Left ventricle myocardium inferior (tissue), 1 donor: ENCODE measurements at places on chromosomes 16 and 17.

DNA sequence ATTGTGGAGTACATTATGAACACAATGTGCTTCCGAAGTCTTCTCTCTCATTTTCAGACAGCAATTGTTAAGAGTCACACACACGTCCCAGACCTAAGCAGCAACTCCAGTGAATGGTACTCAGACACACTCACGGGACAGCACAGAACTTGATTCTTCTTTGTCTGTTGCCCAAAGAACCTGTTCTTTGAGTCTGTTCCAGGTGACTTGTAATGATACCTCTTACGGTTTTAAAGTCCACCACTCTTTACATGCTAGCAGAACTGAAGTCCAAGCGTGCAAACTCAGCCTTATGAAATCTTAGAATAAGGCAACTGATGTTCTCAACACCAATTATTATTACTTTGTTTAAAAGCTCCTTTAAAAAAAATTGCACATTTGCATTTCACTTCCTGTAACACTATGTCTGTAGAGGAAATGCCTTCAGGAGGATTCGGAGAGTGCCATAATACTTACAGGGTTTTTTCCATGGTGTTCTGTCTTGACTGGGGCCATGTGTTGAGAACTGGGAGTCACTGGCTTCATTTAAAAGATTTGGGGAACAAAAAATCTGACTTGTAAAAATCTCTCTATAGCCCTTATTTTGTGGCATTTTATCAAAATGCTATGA is 48.1 kb downstream of the MARF1 start:
- no peak for DNase-seq

- no peak for DNase-seq
These were observed 18.0 kb upstream of the KCNJ18 start for GRCh38 chr17:21674242-21674731.

DNA sequence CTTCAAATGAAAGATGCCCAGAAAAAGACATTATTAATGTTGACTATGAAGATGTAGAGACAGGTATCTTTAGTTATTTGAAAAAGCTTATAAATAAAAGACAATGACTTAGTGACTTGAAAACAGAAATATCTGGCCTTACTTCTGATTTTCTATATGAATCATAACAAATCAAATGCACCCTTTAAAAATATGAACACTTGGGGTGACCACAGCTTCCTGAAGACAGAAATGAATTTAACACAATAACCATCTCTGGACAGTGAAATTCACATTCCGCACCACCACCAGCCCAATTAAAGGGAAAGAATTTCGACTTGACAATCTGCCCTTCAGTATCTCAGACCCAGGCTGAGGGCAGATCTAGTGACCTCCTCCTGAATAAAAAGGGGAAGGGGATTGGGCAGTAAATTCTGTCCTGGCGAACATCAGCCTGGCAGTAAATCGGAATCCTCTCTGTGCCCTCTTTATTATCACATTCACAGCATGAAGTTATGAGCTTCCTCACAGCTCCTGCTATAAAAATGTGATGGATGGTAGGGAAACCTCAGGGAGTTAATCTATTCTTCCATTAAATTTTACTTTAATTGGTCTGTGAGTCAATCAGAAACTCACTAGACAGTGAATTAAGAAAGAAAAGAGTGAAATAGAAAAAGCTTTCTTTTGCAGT is 131.5 kb downstream of the SNX11 start:
- no peak for DNase-seq

DNA sequence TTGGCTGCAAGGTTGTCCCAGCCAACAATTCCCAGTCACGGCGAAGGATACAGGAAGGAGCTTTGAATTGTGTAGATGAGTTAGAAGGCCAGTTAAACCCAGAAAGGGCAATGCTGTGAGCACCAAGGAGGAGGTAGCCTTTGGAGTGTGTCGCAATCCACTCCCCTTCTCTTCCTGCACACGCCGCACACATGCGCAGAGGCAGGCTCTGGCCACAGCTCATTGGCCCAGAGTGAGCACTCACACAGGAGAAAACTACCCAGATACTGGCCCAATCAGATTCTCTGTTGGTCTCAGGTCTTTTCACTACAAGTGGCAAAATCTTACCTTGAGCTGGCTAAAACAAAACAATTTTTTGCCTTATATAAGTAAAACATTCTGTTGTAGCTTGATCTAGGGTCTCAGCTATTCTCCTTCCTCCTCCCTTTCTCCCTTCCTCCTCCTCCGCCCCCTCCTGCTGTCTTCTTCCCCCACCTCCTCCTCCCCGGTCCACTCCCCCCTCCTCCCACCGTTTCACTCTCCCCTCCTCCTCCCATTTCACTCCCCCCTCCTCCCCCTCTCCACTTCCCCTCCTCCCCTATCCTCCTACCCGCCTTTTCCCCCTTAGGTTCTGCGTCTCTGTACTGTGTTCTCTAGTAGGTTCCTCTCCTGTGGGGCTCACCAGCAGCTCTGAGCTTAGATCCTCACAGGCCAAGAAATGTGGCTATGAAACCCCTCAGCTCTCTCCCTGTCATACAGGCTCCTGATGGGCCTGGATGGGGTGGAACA is 344.9 kb downstream of the CPPED1 start:
- peak; percentile 25 for DNase-seq

GRCh38 chr17:34763728-34764665 is 184.6 kb downstream of the TMEM132E start:
- no peak for DNase-seq

DNA sequence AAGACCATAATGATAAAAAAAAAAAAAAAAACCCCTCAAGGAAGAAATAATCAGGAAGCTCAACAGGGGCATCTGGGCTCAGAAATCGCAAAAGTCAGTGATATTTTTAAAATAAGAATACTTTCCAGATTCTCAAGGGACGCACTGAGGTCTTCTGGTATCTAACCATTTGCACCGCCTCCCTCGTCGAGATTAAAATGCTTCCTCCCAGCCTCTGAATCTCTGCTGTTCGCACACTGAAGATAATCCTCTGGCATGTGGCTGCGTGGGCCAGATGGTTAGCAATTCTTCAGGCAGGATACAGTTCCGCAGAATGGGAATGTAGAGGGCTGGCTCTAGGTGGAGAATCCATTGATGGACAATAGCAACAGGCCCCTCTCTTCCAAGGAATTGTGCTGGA is 211.7 kb upstream of the CDH5 start:
- DNase-seq: no peak

GRCh38 chr17:6815775-6816174 is 15.8 kb downstream of the TEKT1 start:
- DNase-seq: no peak

DNA sequence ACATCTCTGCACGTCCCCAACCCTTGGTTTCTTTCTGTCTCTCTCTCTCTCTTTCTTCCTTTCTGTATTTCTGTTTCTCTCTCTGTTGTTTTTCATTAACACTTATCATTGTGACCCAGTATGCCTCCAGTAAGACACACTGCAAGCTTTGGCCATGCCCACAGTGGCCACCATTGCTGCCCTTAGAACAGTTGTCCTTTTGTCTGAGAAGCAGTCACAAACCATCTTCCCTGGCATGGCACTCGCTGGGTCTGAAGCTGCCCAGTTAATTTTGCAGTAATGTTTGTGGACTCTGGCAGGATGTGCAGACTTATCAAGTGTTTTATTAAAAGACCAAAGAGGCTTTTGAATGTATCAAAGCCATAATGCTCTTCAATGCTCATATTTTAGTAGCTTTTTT is 146.9 kb downstream of the MSI2 start:
- no peak for DNase-seq

DNA sequence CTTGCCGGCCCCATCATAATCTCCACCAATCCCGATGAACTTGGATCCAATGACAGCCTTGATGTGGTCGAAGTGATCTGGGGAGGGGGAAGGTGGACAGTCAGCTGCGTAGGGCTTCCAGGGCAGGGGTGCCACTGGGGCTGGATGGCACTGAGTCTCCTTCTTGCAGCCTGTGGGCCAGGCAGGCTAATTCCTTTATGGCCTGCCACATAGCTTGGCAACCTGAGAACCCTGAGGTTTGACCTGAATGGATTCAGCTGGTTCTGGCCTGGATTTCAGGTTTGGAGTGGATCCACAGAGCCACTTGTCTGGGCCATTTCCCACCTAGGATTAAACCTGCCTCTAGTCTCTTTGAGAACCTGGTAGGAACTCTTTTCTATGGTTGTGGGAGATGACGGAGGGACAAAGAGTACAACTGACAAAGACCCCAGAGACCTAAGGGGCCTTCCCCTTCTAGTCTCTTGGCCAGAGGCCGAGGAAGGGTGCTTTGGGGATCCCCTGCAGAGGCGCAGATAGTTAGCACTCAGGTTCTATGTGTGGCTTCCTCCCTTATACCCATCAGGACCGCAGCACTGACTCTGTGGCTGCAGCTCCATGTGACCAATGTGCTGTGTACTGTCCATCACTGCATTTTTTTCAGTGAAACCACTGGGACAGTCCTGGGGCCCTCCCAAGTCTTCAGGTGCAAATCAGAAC is 9.2 kb upstream of the DPEP3 start:
- DNase-seq: no peak

GRCh38 chr17:78412403-78412802 is 34.0 kb downstream of the PGS1 start:
- DNase-seq: no peak

DNA sequence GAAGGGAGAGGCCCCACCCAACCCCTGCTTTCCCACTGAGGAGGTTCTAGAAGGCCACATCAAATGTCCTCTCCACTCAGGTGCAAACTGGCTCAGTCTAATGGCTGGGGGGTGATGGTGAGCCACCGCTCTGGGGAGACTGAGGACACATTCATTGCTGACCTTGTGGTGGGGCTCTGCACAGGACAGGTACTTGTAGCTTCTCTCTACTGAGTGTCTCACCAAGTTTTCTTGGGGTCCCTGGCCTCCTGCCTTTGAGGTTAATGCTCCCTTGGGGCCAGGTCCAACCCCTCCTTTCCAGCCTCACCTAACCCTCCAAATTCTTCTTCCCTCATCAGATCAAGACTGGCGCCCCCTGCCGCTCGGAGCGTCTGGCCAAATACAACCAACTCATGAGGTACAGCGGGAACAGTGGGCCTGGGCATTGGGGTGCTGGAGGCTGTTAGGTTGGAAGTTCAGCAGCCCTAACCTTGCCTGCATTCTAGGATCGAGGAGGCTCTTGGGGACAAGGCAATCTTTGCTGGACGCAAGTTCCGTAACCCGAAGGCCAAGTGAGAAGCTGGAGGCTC is 5.7 kb downstream of the ENO3 start:
- no peak for DNase-seq

- no peak for DNase-seq
These were observed 45.5 kb upstream of the LRRC37A3 start for GRCh38 chr17:64964796-64965195.

DNA sequence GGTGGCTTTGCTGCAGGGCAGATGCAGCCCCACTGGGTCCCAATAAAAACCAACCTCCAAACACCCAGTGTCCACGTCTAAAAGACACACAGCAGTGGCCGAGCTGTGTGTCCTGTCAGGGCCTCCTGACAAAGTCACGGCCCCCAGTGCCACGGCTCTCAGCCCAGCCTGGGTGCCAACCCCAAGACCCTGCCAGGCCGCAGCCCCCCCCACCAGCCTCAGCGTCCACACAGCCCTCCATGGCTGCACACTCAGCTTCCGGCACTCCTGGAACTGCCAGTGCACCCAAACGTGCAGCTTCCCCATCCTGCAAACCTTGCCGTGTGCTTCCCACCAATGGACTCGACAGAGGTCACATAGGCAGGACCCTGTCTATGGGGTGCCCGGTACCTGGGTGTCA is 3.6 kb upstream of the CCDC154 start:
- DNase-seq: no peak

GRCh38 chr16:12170103-12171040 is 193.8 kb downstream of the SNX29 start:
- no peak for DNase-seq

DNA sequence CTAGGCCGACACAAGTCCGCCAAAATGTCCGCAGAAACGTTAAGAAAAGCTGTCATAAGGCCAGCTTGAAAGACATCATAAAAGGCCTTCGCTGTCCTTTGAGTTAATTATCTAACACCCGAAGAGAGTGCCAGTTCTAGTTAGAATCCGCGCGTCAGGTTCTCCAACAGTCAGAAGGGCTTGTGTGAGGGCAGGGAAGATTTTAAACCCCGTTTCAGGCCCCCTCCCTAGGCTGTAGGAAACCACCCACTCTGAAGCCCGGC is 729 bp upstream of the CLTC start:
- no peak for DNase-seq

DNA sequence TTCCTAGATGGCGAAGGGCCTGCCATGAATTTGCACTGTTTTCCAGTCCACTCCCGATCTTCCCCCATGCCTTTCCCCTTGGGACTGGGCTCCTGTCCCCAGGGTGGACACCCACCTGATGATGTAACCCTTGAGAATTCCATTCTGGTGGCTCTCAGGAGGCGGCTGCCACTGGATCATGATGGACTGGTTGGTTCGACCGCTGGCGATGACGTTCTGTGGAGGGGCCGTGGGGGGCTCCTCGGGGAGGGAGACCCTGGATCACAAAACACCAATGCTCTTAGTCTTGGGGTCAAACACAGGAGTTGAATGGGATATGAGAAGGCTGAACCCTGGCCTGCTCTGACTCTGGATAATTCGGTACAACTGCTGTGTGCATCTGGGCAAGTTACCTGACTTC is 107.2 kb upstream of the CDC42EP4 start:
- no peak for DNase-seq

DNA sequence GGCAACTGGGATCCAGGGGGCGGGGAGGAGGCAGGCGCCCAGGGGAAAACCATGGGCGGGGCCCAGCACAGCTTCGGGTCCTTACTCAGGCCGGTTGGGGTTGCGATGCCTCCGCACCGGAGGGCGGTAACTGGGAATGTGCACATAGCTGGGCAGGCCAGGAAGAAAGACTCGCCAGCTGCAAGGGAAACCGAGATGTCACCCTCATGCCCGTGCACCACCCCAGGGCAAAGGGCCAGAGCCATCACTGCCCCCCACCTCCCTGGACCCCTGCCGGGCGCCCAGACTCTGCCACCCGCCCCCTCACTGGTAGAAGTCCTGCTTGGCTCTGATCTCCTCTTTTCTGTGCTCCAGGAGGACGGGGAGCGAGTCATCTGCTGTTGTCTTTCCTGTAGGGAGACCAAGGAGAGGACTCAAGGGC is 6.7 kb downstream of the ALOX12B start:
- no peak for DNase-seq

DNA sequence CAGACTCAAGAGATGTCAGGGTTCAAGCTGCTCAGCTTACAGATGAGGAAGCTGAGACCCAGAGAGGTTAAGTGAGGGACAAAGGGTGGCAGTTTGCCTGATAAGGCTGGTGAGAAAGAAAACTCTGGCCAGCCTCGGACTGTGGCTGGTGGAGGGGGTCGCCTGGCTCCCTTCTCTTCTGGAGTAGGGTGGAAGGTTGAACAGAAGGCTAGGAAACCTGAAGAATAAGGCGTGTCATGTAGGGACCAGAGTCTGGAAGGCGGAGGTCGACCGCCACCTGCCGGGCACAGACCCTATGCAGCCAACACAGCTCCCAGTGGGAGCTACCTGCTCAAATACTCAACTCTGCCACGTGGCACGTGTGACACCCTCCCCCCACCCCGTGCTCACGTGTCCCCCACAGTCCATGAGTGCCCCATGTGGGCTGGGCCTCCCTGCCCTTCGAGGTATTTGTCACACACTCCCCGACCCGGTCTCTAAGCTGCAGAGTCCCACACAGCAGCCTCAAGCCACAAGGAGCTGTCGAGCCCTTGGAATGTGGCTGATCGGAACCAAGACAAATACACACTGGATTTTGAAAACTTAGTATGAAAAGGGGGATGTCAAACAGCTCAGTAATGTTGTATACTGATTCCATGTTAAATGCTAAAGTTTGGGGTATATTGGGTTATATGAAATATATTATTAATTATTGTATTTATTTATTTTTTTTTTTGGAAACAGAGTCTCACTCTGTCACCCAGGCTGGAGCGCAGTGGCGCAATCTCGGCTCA is 11.8 kb downstream of the HID1 start:
- no peak for DNase-seq
